Progenitor cell of endocrine pancreas (in vitro differentiated cells): ENCODE measurements at places on chromosomes 2 and 18.

- no peak for DNase-seq
Observed at GRCh38 chr2:144698156-144698555, 178.2 kb upstream of the ZEB2 start.

- no peak for DNase-seq
Observed at GRCh38 chr2:161044095-161044865, 115.9 kb upstream of the TANK start.

- no peak for DNase-seq
Observed at GRCh38 chr2:190682168-190682567, 33.3 kb downstream of the NAB1 start.

GRCh38 chr18:3340015-3340681 is 78.2 kb downstream of the MYL12B start:
- no peak for DNase-seq

DNA sequence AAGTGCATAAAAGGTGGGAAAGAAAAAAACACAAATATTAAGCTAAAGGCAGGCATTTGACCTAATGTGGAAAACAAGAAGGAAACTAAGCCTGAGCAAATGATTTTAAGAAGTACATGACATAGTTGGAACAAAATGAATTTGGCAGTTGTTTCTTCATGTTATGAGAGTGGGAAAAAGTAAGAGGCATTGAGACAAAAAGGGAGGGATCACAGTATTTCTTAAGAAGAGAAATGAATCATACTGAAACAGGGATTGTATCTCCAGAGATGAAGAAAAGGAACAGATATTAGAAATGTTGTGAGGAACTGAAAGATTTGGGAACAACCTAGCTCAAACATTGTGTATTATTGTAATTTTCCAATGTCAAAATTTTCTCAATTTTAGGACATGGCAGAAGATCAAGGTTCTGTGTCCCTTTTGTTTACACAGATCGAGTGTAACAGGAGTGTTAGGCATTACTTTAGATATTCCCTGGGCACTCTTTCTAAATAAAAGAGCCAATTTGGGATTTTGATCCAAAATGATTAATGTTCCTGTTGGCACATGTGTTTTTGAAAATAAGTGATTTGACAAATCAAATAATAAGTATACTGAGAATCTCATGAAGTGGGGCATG is 98.6 kb downstream of the CALCRL start:
- no peak for DNase-seq
